ENCODE measurements at places on chromosomes 6 and 20.

DNA sequence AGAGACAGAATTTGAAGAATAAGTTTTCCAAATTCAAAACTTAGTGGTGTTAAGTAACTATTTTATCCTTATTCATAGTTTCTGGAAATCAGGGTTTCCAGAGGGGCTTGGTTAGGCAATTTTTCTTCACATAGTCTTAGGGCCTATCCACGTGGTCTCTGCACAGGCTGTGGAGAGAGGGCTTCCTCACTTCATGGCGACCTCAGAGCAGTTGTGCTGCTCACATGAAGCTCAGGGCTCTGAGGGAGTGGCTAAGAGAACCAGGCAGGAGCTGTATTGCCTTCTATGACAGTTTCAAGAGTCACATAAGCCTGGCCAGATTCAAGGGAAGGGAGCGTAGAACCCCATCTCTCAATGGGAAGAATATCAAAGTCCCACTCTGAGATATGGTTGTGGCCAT lies 13.9 kb upstream of the CD40 start:
- no peak for DNase-seq

- no peak for DNase-seq
Observed at GRCh38 chr20:3701061-3701998, 11.1 kb downstream of the SIGLEC1 start.

DNA sequence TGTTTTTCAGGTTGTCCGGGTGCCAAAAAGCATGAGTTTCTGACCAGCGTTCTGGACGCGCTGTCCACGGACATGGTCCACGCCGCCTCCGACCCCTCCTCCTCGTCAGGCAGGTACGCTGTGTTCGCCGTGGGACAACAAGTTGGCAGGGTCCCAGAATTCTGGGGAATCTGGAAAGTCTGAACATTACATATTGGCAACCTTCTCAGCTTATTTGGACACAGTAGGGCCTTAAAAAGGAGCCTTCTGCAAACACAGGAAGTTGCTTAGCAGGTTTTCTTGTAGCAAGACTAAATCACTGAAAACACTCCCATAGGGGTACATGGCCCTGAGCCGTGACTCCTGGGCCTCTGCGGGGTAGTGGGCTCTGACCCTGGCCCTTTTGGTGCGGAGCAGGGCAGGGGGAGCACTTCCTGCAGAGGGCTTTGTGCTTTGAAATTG lies 209.7 kb downstream of the SMOC2 start:
- DNase-seq = no peak

GRCh38 chr20:12835999-12836398 lies 172.8 kb upstream of the SPTLC3 start:
- DNase-seq = no peak

- no peak for DNase-seq
Observed at GRCh38 chr6:133559926-133560325, 318.8 kb downstream of the EYA4 start.

- no peak for DNase-seq
Observed at GRCh38 chr6:152572338-152573088, 64.6 kb downstream of the SYNE1 start.

DNA sequence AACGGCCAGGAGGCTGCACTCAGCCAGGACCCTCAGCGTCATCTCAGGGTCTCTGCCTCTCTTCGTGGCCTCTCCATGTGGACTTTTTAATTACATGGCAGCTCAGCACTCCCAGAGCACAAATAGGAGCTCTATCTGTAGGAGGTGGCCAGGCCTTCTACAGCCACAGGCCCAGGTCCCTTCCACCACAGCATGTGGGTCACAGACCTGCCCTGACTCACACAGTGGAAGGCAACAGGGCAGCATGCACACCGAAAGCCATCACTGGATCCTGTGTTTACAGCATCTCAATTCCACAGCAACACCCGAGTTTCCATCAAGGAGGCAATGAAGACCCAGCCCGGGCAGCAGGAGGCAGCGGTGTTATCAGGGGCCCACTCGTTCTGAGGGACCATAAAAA lies 65.8 kb upstream of the CD93 start:
- DNase-seq = no peak

- DNase-seq = no peak
Observed at GRCh38 chr20:46304361-46304760, 3.9 kb downstream of the CDH22 start.

GRCh38 chr20:38007526-38007925 lies 25.7 kb downstream of the TTI1 start:
- no peak for DNase-seq
